Mesendoderm (in vitro differentiated cells): ENCODE measurements at places on chromosomes 12 and 14.

GRCh38 chr12:100460702-100461101 lies 13.0 kb upstream of the NR1H4 start:
- DNase-seq, result no peak

GRCh38 chr12:38544330-38545066 lies 227.9 kb downstream of the ALG10B start:
- peak; percentile 70 for DNase-seq

- no peak for DNase-seq
Measured at GRCh38 chr12:88889326-88890110, 309.2 kb upstream of the KITLG start.

- DNase-seq, result peak; percentile 82
Measured at GRCh38 chr12:116599285-116600136, 40.3 kb downstream of the MAP1LC3B2 start.

DNA sequence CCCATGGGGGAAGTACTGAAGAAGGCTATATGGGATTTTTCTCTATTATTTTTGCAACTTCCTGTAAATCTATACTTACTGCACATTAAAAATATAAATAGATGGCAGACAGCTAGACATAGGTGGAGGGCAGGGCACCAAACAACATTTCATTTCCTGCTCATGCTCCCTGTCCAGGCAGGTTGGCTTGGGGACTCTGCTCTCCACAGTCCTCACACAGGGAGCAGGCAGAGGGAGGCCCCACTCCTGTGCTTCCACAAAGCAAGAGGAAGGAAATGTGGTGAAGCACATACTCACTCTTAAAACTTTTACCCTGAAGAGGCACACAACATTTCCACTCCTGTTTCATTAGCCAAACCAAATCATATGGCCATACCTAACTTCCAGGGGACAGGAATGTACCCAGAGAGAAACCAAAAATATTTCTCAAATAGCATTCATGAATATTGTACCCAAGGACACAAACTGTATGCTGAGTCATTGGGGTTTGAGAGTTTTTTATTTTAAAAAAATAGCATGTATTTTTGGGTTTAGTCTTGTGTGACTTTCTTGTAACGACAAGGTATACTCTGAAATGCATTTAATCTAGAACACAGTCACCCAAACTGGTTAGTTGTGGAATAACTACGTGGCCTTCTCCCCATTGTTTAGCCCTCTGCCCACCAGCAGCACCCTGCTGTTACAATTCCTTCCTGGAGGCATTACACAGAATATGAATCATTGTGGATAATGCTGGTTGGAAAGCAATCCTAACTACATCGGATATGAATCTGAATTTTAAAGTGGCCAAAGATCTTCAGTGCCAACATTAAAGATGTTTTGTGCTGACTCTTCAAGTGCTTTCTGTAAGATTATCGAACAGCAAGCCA lies 40.9 kb downstream of the RTN1 start:
- peak; percentile 8 for DNase-seq

DNA sequence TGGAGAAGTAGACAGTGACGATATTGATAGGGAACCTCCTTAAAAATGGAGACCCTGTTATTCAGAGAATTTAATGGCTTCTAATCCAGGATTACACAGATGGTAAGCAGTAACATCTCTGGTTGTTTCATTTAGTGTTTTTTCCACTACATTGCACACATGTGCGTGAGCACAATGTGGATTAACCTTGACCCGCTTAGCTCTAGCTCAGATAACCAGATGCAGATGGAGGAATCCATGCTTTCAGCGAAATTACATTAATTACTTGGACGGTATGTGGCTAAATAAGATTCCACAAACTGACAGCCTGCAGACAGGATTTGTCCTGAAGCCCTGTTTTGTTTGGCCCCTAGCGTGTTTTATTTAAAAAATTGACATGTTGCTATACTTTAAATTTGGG lies 378.4 kb downstream of the CCDC91 start:
- DNase-seq, result no peak

DNA sequence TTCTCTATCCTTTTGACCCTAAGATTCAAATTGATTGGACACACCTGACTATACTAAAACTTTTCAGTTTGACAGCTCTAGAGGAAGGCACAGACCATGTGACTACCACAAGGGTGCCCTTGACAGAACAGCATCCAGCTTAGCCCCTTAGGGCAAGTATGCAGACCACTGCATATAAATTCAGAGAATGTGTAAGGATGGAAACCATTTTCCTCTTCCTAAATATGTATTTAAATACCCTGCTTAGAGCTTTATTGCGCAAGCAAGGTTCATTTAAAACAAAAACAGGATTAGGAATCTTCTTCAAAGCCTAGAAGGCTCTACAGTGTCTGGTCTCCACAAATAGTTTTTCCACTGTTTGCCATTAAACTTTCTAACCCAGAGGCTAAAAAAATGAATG lies 202.8 kb downstream of the MED13L start:
- peak; percentile 19 for DNase-seq

- DNase-seq, result no peak
Measured at GRCh38 chr12:116931665-116932064, 20.9 kb downstream of the FBXW8 start.

GRCh38 chr12:6783828-6784227 lies 5.5 kb upstream of the CD4 start:
- no peak for DNase-seq

DNA sequence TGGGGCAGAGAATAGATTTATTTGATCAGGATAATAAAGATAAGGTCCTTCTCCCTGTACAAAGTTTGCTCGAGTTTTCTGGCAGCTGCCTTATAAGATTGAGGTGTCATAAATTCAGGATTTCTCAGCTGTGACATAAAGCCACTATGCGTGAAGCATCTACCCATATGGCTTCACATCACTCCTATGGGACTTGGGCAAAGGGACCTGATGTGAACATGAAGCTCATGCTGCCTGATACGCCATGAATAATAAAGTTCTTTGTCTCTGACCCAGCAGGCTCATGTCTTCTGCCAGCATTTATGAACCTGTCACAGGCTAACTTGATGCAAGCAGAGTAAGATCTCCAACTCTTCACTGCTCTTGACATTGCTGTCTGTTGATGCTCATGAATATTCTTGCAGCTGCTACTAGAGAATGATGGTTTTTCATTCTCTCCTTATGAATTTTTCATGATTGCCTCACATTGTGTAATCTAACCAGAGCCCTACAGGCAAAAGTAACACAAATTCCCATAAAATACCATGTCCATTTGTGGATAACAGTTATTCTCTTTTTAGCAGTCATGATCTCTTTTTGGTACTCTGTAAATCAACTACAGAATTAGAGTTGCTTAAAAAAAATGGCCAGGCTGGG lies 49.0 kb upstream of the CPNE8 start:
- no peak for DNase-seq

GRCh38 chr12:29742646-29743045 lies 41.1 kb downstream of the TMTC1 start:
- no peak for DNase-seq

GRCh38 chr12:117857632-117858612 lies 110.9 kb downstream of the KSR2 start:
- peak; percentile 85 for DNase-seq

GRCh38 chr14:99075771-99076375 lies 196.1 kb downstream of the BCL11B start:
- no peak for DNase-seq

- peak; percentile 50 for DNase-seq
Measured at GRCh38 chr12:76711241-76711640, 52.7 kb upstream of the ZDHHC17 start.

DNA sequence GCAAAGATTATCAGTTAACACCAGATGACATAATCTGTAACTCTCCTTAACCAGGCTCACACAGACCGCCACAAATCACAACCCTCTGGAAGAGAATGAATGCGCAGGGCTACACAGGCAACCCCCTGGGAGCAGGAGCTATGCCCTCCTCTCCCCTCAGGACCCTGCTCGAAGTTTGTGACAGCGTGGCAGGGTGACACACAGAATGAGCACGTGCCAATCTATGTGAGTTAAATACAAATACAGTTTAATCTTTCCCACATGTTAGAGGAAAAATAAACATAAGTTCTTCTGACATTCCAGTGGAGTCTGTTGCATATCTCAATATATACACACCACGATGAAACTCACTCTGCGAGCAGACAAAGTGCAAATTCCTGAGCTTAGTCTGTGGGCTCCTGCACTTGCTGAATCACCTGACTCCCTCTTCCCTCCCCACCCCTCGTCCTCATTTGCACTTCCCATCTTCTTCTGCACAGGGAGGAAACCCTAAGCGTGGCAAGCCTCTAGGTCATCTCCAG lies 37.6 kb downstream of the BCAT1 start:
- DNase-seq, result peak; percentile 51

DNA sequence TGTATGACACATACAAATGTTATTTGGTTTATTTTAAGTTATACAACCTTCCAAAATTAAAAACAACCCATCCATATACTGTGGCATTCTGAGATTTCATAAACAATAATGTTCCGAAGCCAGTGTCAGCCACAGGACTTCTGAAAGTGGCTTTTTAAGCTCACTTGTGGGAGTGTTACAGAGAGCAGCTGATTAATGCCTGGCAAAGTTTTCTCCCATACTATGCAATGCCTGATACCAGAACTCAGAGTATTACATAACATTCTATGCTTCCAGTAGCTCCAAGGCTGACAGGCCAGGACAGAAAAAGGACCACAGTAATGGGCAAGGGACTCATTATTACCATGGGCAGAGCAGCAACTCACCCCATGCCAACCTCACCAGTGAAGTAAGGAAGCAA lies 29.3 kb downstream of the NELL2 start:
- DNase-seq, result no peak

DNA sequence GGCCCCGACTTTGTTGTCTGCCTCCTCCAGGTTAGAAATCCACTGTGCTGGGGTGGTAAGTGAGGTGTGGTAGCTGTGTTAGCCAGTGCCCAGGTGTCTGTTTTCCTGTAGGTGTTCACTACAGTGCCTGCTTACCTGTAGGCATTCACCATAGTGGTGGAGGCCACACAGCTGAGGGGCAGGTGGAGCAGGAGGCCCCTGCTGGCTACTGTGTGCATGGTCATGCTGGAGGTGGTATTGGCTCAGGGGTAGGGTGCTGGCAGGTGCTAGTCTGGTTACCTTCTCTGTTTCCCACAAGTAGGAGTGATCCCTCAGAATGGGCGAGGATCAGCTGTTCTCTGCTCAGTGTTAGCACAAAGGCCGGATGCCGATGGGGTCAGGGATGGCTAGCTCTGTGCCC lies 217.3 kb downstream of the SYT10 start:
- DNase-seq, result no peak

DNA sequence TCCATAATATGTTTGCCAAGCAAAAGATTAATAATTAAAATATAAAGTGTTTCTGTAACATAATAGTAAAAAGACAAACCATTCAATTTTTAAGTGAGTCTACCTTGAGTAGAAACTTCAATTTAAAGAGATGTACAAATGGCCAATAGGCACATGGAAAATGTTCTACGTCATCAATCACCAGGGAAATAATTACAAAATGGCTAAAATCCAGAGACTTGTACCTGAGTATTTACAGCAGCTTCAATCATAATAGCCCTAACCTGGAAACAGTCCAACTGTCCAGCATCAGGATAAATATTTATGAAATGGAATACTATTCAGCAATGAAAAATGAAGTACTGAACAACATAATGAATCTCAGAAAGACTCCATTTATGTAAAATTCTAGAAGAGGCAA lies 95.5 kb upstream of the FAR2 start:
- DNase-seq, result no peak

- DNase-seq, result no peak
Measured at GRCh38 chr12:91940826-91941570, 204.6 kb downstream of the BTG1 start.

DNA sequence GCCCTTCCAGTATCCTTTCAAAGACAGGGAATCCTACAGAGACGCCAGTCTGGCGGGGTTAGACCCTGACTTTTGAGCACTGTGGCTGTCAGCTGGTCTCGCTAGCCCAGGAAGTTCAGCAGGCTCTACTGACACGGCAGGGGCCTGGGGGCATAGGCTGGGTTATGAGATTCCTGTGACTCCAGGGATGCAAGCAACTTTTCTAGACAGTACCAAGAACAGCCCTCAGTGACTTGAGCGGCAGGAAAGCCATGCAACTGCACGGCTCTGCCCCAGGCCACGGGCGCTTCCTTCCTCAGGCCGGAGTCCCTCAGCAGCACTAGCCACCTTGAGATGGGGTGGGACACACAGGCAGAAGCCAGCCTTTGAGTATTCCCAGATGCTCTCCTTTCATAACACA lies 5.1 kb upstream of the SIVA1 start:
- no peak for DNase-seq

GRCh38 chr12:95136598-95136997 lies 63.2 kb upstream of the NR2C1 start:
- DNase-seq, result no peak

- DNase-seq, result no peak
Measured at GRCh38 chr12:46788072-46788887, 37.5 kb downstream of the SLC38A4 start.

- DNase-seq, result no peak
Measured at GRCh38 chr14:24695265-24696241, 61.6 kb upstream of the GZMB start.
